Stimulated activated CD8-positive, alpha-beta memory T cell treated with anti-CD3 and anti-CD28 coated beads, Interleukin-4, amount 100 ng/mL, for 4 hours (primary cell): ENCODE measurements at places on chromosomes 4 and X.

- no peak for DNase-seq
Observed at GRCh38 chr4:36274158-36274557, 7.3 kb upstream of the DTHD1 start.

DNA sequence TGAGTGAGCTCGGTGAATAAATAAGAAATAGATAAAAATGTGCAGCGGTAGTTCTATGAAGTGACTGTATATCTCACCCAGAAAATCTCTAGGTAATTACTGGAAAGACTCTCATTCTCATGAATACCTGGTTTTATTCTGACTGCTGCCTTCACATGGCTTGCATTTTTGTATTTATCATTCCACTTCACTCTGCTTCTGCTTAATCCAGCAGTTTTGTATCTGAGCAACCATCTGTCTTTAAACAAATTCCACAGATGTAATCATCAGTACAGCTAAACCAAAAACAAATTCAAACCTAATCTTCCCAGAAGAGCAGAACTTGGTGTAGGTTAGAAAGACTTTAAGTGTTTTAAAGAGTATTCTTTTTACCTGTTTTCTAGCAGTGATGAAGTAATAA lies 11.2 kb upstream of the ALB start:
- no peak for DNase-seq

DNA sequence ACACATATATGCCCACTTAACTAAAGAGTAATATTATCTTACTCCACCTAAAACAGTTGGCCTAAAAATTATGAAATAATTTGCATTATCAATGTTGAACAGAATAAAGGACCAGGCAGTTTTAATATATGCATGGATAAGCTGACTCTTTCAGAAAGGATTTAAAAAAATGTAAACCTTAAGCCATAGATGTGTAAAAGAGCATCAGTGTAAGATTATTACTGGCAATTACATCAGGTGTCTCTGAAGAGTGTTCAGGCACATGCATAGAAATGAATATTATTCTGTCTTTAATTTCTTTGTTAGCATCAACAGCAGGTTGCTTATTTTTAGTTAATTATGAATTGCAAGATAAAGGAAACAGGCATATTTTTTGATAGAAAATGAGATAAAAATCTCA lies 1353.8 kb downstream of the C4orf33 start:
- DNase-seq = no peak

- no peak for DNase-seq
Observed at GRCh38 chr4:17309567-17310268, 202.2 kb downstream of the QDPR start.
